ENCODE measurements at places on chromosomes 6 and 20.

DNA sequence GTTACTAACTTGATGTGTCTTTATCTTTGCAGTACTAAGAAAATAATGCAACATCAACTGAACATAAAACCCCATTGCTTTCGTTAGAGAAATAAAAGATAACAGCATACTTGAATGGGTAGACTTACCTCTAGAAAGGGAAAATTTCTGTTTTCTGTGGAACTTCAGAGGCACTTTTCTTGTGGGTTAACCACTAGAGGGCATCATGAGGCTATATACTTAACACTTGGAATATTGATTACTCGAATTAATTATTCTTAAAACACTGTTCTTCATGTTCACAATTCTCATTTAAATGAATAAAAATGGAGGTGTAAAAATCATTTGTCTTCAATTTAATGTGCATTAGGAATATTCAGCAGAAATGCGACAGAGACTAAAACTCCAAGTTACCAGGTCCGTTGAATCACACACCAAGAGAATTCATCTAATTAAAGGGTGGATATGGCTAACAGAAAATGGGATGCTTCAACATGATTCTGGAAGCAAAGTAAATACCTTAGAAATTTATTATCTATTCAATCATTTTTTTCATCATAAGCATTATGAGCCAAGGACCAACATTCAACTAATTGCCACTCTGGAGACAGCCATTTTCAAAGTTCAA lies 330.8 kb upstream of the PREP start:
- no peak for DNase-seq

DNA sequence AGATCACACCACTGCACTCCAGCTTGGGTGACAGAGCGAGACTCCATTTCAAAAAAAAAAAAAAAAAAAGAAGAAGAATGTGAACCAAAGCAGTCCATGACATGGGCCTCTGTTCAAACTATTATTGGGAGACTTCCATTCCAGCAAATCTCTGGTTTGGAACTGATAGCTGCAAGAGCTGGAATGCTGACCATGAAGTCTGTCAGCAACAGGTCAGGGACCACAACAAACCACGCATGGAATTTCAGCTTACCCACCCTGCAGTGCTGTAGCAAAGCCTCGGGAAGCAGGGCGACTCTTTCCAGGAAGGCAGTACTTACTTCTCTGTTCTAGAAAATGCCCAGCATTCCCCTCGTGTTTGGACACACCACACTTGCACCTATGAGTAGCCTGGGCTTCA lies 34.1 kb upstream of the TBC1D7 start:
- no peak for DNase-seq

GRCh38 chr6:24231438-24231977 lies 105.5 kb downstream of the NRSN1 start:
- no peak for DNase-seq

DNA sequence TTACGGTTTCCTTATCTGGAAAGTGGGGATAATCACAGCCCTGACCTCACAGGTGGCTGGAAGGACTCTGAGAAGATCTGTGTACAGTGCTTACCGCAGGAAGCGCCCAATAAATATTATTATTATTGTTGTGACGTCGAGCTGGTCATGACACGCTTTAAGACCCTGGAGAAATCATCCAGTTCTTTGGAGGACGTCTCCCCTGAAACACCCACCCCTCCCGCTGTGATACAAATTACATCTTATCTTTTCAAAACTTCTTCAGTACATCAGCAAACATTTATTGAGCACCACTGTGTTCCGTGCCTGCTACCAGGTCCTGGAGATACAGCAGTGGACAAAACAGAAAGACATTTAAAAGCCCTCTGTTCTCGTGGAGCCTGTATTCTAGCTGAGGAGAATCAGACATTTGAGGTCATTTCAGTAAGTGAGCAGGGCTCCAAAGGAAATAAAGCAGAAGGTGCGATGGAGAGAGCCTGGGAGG lies 118.7 kb downstream of the CEBPB start:
- no peak for DNase-seq

DNA sequence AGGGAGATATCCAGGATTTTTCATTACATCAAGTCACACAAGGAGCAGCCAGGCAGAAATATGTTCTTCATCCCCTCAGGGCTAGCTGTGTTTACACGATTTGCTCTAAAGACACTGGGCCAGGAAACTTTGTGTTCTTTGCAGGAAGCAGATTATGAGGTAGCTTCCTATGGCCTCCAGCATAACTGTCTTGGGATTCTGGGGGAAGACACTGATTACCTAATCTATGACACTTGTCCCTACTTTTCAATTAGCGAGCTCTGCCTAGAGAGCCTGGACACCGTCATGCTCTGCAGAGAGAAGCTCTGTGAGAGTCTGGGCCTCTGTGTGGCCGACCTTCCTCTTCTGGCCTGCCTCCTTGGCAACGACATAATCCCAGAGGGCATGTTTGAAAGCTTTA lies 11.2 kb downstream of the FAM120B start:
- no peak for DNase-seq

DNA sequence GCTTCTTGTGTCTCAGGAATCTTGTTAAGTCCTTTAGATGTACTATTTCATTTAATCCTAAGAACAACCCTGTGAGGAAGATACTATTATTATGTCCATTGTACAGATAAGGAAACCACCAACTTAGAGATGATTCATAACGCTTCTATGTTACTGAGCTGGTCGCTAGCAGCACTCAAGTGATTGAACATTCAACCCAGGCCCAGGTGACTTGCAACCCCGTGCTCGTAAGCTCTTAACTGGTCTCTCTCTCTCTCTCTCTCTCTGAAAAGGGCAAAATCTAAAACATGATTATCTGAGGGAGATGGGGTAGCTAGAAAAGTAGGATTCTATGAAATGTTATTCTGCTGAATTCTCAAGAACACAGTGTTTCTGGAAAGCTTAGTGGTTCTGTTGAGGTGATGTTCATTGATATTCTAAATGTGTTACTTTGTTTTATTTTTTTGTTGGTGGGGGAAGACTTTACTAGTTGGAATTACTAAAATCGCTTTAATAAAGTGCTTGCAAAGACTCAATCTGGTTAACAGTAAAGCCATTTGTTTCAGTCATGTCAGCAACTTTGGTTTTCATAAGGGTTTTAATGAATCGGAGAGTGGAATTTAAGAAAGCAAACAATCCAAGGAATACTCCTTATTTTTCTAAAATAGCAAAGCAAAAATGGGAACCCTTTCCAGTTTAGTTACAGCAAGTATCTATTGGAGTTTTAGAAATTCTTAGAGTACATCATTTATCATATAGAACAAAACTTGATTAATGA lies 265.0 kb upstream of the TAB2 start:
- DNase-seq = no peak

DNA sequence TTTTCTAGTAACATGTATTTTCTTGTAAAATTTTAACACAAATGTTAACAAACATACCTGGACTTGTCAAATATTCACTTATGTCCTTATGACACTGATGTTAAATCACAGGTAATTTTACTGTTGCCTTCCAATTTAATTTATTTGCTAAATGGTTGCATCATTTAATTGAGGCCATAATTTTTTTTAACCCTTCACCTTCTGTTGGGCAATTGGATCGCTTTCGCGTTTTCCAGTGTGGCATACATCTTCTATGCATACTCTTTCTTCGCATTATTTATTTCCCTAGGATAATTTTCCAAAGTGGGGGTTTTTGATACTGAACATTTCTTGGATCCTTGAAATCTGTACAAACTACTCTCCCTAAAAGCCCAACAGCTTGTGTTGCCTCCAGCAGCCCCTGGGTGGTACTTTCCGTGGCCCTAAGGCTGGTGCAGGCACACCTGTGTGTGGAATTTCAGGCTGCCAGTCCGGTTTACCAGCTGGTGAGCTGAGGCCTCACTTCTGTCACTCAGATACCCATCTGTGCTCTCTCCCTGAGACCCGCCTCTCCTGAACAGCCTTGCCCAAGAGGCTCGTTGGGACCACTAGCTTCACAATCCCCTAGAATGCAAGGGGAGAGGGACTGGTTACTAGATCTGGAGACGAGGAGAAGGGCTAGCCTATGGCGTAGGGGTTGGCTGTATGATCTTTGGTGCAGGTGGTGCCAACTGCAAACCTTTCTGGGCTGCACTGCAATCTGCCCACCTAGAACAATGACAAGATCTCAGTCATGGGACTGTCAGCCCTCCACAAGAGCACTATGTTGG lies 11.2 kb upstream of the C20orf144 start:
- no peak for DNase-seq

GRCh38 chr20:24966317-24967012 lies 17.4 kb downstream of the CST7 start:
- no peak for DNase-seq

DNA sequence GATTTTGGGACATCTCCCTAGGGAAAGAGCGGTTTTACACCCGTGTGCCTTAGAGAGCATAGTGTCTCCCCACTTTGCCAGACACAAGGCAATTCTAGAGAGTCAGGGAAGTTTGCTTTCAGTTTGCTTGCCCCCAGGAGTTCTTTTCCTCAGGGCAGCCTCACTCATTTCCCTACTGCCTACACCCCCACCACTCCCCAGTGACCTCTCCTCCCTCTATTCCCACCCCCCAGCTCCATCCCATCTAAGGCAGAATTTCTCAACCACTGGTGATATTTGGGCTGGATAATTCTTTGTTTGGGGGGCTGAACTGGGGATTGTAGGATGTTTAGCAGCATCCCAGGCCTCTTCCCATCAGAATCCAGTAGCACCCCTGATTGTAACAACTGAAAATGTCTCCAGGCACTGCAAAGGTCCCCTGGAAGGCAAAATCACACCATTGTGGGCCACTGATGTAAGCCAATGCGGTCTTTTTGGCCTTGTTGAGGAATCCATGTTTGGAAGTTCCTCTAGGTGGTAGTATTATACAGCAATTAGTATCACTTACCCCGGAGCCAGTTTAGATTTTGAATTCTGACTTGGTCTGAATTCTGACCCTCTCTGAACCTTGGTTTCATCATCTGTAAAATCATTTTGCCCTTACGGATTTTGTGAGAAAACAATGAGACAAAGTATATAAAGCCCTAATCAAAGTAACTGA lies 1.3 kb downstream of the EPPIN start:
- DNase-seq = no peak

DNA sequence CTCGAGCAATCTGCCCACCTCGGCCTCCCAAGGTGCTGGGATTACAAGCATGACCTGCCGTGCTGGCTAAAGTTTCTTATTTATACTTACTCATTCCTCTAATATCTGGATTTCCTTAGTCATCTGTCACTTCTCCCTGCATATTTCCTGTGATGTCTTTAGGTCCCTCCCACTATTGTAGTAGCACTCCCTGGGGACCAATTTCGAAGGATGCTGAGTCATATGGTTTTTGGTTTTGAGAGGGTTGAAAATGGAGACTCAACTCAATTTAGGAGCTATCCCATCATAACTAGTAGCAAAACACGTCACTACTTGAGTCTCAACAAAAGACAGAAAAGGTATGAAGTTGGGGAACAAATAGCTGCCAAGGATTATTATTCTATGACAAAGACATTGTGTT lies 20.2 kb downstream of the MCUR1 start:
- DNase-seq = no peak

DNA sequence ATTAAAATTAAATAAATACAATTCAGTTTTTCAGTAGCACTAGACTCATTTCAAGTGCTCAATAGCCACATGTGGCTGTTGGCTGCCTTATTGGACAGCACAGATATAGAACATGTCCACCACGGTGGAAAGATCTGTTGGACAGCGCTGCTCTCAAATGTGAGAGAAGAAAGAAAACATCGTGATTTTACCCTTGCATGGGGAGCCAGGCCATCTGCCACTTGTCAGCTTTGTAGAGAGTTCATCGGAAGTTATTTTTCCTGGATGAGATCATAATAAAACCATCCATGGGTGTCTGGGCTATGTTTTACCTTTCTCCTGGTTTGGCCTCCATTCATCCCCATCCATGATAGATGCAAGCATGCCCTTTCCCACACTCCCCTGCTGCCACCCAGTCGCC lies 5.8 kb upstream of the KIF3B start:
- DNase-seq = no peak

DNA sequence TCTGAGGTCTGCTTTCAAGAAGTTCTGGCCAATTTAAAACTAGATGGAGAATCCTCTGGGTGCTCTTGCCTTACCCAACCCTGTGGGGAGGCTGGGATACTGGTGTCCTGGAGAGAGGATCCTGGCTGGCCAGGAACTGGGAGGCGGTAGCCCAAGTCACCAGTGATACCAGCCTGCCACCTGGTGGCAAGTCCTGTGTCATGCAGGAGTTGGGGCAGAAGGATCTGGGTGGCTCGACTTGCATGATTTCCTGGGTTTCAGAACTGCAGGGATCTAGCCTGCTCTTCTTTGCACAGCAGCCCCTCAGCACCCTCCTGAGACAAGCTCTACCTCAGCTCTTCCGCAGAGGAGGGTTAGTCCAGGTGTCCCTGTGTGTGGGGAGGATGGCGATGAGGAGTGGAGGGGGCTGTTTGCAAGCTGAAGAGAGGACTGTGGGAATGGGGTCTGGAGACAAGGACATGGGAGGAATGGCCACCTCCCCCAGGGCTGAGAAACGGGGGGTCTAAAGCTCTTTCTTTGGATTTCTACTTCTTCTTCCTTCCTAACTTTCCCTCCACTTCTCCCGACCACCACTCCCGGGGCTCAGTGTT lies 4.2 kb downstream of the KCNK17 start:
- DNase-seq = peak; percentile 43

DNA sequence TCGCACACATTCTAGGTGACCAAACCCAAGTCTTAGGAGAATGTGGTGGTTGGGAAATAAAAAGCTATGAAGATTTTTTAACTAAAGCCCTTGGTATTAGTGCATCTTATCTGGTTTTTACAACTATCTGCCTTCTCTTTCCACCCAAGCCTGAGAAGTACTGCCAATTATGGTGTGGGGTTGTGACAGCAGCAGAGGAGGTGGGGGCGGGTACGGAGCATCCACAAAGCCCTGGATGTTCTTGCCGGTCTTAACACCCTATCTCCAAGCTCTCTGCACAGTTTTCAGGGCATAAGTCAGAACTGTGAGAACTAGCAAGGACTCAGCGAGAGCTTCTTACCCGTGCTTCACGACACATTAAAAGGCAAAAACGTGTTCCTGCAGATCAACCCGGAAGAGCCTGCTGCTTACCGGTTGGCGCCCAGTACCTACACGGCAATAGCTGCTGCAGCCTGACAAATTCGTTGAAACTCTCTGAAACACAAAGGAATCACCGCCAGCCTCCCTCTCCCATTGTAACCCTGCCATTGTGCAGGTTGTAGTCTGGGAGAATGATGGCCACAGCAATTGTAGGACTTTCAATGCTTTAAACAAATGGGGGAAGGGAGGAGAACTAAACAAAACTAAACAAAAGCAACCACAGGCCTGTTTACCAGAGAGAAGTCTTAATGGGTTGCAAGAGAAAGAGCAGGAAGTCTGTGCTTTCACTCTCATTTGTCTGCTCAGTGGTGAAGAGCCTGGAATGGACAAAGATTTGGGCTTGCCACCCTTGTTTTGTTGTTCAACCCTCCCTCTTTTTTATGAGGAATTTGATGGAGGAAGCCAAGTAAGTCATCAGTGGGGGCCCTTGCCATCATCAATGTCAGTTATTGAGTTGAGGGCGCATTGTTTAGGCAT lies 461.0 kb upstream of the JARID2 start:
- DNase-seq = no peak

- no peak for DNase-seq
These were observed 83.5 kb downstream of the NDUFAF5 start for GRCh38 chr20:13868331-13868730.

Measured in omental fat pad (tissue), 4 donors.